ENCODE measurements at places on chromosomes 4 and X.

GRCh38 chrX:1223242-1223600, 10.8 kb upstream of the CRLF2 start:
- no peak for DNase-seq

GRCh38 chrX:137227151-137227550, 193.4 kb upstream of the GPR101 start:
- DNase-seq, result no peak

- DNase-seq, result no peak
These were observed 363.1 kb upstream of the HS3ST1 start for GRCh38 chr4:11791797-11792196.

DNA sequence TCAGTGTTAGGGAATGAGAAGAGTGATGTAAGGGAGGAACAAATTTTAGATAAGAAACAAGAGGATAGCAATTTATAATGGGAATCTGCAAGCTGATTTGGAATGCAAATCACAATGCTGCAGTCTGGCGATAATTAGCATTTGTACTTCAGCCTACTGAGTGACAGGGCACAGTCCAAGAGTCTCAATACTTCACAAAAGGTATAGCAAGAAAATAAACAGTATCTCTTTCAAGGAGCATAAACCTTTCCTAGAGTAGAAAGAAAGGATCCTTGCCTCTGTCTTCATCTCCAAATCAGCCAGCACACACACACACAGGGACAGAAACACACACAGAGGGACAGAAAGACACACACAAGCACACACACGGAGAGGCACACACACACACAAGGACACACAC, 1.1 kb upstream of the GPM6A start:
- DNase-seq, result no peak

GRCh38 chr4:16217300-16218051, 8.8 kb downstream of the TAPT1 start:
- DNase-seq, result no peak

DNA sequence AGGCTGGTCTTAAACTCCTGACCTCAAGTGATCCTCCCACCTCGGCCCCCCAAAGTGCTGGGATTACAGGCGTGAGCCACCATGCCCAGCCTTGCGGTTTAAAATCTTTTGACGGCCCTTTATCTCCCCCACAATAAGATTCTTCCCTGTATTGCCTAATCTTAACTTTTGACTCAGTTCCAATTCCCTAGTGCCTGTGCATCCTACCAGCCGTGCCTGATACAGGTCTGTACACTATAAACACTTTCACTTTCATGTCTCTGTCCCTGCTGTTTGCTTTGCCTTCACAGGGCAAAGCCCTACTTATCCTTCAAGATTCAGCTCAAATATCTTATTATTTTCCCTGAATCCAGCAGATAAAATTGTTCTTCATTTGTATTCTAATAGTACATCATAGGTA, 74.6 kb downstream of the WDR44 start:
- DNase-seq, result no peak

DNA sequence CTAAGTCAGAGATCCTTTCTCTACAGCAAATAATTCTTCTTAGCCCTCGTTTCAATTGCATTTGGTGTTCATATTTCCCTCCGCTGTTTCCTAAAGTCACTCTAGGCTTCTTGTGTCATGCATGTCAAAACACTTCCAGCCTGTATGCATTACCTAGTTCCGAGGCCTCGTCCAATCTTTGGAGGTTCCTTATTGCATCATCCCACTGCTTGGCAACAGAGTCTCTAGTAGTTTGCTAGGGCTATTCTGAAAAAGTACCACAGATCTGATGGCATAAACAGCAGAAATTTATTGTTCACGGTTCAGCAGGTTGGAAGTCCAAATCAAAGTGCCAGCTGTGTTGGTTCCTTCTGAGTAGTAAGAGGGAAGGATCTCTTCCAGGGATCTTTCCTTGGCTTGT, 5.9 kb downstream of the H2BW2 start:
- DNase-seq, result no peak

DNA sequence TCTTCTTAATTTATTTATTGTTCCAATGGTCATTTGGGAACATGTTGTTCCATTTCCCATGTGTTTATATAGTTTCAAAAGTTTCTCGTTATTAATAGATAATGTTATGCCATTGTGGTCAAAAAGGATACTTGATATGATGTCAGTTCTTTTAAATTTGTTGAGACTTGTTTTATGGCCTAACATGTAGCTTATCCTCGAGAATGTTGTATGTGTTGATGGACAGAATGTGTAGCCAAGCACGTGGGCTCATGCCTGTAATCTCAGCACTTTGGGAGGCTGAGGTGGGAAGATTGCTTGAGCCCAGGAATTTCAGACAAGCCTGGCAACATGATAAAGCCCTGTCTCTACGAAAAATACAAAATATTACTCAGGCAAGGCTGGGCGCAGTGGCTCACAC, 168.5 kb upstream of the USP38 start:
- DNase-seq, result no peak

DNA sequence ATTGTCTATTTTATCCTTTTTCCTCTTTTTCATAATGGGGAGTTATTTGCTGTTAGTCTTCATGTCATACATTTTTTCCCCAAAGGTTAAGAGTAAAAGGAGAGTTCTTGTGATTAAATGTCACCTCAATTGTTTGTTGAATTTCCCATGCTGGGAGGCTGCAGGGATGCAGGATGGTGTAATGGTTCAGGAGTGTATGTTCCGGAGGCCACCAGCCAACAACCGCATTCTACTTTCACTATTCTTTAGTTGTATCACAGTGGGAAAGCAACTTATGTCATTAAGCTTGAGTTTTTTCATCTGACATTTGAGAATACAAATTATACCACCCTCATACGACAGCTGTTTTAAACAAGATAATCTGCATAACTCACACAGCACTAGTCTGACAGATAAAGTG, 15.4 kb downstream of the AFP start:
- no peak for DNase-seq

- DNase-seq, result no peak
These were observed 484.2 kb upstream of the BOD1L1 start for GRCh38 chr4:14111730-14112181.

DNA sequence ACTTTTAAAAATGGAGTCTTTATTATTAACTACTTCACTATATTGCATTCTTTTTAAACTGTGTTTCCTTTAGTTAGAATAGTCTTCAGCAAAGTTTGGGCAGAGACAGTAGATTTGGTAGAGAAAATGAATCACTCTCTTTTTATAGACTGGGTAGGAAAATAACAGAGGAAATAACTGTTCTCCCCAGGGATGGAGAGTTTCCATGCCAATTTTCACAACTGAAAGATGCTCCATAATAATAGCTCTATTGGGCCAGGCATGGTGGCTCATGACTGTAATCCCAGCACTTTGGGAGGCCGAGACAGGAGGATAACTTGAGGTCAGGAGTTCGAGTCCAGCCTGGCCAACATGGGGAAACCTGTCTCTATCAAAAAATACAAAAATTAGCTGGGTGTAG, 13.1 kb downstream of the HSD17B13 start:
- no peak for DNase-seq

DNA sequence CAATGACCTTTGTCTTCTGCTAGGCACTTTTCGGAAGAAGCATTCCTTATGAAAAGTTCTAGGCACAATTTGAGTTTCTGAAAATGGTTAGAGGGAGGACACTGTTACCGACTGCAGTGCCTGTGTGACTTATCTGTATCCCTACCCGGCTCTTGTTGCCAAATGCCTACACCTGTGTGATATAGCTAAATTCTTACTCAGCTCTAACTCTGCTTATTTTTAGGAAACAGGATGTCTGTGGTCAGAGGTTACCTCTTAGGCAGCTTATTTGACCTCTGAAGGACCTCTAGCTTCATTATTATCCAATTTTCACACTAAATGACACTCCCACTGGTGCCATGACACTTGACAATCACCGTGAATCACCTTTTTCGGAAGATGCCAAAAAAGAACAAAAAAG, 561.1 kb upstream of the SMIM31 start:
- DNase-seq, result no peak

GRCh38 chrX:77389891-77390290, 57.3 kb upstream of the FGF16 start:
- DNase-seq, result no peak

DNA sequence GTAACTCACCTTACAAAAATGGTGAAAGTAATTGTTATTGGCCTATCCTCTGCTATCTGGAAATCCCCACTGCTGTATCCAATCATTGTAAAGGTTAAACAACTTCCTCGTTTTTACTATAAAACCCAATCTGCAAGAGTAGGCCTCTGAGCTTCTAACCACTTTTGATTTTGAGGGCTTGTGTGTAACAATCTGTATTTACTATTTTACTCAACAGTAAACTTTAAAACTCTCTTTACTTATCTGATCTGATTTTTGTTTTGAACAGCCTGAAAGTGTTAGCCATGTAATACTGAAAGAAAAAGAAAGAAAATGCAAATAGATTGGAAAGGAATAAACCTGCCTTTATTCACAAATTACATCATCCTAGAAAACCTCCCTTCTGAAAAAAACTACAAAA, 63.1 kb downstream of the SLC10A7 start:
- DNase-seq, result no peak

DNA sequence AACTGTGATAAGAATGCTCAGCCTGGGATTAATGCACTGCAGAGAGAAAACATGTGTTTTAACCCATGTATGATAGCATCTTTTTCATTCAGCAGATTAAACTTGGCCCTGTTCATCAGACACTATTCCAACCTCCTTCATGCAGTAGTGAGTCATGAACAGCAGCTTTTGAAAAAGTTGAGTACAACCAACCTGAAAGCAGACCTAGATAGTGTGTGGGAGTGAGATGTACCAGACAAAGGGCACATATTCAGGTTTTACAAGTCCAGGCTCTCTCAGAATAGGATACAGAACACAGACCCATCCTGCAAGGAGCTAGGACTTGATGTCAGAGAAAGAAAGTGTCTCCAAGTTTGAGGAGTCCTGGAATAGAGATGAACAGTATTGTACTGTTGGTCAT, 237.3 kb upstream of the STS start:
- DNase-seq, result no peak

DNA sequence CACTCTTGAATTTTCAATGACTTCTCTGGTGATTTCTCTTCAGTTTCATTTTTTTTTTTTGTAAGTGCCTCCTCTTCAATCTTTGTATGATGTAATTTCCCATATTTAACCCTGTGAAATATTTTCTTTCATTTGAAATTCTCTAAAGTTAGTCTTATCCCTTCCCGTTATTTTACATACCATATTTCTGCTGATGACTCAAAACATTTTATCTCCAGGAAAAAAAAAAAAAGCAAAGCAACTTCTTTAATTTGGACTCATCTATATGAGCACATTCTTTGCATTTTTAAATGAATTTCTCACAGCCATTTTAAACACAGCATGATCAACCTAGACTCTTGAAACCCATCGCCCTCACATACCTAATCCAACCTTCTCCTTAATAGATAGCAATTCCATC, 1831.4 kb downstream of the ARAP2 start:
- no peak for DNase-seq

GRCh38 chr4:105709081-105709450, 482 bp downstream of the GSTCD start:
- DNase-seq, result no peak

GRCh38 chr4:101103381-101104142, 243.8 kb downstream of the PPP3CA start:
- DNase-seq, result no peak

DNA sequence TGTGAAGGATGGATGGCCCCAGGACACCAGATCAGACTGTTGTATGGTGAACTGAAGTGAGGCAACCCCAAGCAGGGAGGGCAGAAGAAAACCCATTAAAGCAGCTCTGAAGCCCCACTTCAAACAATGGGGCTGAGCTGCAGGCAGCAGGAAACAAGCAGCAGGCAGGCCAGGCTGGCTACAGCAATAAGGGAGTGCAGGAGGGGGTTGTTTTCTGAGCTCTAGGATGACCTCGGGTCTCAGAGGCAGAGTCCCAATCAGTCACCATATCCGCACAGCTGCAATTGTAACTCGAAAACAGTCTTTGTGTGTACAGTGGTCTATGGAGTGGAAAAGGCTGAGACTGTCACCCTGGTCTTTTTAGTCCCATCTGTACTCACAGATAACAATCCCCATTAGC, 90.4 kb downstream of the COL4A6 start:
- no peak for DNase-seq

DNA sequence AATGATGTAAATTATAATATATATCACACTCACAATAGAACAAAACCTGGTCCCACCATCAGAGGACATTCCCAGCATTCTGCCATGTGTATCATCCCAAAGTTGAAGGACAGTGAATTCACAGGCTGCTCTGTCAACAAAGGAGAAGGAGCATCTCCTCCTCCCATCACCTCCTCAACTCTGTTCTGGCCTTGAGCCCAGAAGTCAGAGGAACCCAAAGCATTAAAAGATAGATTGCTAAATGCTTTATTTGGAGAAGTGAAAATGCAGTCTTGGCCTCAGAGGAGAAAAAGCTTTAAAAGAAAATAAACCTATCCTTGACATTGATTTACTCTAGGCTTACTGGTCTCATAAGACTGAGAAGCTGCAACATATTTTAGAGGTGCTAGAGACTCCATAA, 268.8 kb upstream of the RASGEF1B start:
- DNase-seq, result no peak

- no peak for DNase-seq
These were observed 10.0 kb downstream of the SAT1 start for GRCh38 chrX:23792861-23793553.

DNA sequence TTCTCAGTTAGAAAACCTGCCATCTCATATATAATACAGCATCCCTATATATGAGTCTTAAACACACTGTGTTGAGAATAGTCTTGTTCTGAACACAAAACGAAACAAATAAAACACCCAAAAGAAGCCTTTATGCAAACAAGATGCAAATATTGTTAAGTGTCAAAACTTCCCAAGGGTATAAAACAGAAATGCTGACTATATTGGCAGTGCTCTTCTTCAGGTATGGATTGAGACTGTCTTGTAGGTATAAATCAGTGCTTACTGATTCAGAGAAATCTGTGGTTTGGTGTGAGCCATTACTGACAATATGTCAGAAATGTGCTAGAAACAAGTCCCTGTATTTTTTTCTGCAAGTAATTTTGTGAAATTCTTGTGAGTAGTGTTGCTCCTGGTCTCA, 82.8 kb upstream of the CTSO start:
- no peak for DNase-seq

- DNase-seq, result no peak
These were observed 5.3 kb downstream of the PLXNB3 start for GRCh38 chrX:153769158-153769864.

DNA sequence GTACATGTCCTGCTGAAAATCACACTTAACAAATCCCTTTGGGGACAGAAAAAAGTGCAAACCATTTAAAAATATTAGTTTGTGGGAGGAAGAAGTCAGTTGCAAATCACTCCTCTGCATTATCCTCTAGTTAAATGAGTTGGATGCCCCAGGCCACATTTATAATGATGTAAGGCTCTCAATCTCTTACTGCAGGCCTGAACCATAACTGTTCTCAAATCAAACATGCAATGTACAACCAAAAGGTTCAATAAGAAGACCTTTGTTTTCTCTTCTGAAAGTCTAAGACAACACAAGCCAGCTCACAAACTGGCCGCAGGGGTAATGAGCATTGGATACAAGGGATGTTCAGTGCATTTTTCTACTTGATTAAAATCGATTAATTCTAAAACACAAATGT, 39.7 kb downstream of the IGFBP7 start:
- no peak for DNase-seq

GRCh38 chr4:41949531-41949930, 14.3 kb downstream of the TMEM33 start:
- no peak for DNase-seq
